Uterine smooth muscle cell (primary cell): ENCODE measurements at places on chromosomes 1 and 21. TPM values are rescaled to one million over a fixed set of nuclear protein-coding genes. Genes with fewer than 3 reads are reported as not detected.

MR1 gene
- 15.4 and 17.6 TPM in 2 replicates for total RNA-seq

IGSF21 gene
- not detected in 2 replicates for total RNA-seq

SPRR2A gene
- total RNA-seq: not detected in 2 replicates

WNT2B gene
- total RNA-seq: 0.75 and 1.2 TPM in 2 replicates

SF3B4 gene
- total RNA-seq: 5.9 and 11.5 TPM in 2 replicates

PPIE gene
- total RNA-seq: 36.2 and 44.4 TPM in 2 replicates

LEFTY2 gene
- total RNA-seq: under 0.01 TPM in 1 of 2 replicates, not detected in the other

S100A8 gene
- not detected in 2 replicates for total RNA-seq

ST3GAL3 gene
- 23.0 and 24.5 TPM in 2 replicates for total RNA-seq

AGT gene
- 0.22 and 0.50 TPM in 2 replicates for total RNA-seq
